ENCODE measurements at places on chromosomes 12 and 14.

DNA sequence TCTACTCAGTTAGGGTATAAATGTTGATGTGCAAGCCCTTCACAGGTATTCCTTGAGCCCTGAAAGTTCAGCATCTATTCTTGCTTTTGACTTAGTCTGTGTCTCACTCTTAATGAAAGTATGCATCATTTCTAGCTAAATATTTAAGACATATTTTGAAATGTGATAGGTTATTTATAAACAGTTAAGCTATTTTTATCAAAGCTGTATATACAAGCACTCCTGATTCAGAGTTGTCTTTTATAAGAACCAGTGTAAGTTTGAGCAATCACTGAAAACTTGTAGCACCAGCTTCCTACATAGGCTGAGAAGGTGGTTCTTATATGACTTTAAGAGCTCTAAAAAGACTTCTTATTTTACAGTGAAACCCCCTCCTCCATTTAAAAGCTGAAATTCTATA, 98.6 kb downstream of the MYF5 start:
- DNase-seq = no peak

GRCh38 chr12:31105668-31106067, 32.0 kb downstream of the DDX11 start:
- DNase-seq = no peak

DNA sequence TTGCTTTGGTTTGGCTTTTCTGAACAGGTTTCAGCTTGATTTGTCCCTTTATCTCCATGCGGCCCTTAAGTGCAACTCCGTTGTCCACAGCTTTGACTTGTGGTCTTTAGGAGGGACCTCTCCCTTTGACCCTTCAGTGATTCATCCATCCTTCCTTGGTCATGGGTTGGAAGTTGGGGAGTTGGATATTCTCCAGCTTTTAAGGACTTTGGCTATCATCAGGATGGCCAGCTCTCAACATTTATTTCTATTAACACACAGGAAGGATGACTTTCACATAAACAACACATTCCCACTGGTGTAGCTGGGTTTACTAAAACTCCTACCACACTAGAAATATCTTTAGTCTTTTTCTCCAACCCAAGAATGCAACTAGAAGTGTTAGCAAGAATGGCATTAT, 50.9 kb upstream of the E2F7 start:
- DNase-seq = no peak

DNA sequence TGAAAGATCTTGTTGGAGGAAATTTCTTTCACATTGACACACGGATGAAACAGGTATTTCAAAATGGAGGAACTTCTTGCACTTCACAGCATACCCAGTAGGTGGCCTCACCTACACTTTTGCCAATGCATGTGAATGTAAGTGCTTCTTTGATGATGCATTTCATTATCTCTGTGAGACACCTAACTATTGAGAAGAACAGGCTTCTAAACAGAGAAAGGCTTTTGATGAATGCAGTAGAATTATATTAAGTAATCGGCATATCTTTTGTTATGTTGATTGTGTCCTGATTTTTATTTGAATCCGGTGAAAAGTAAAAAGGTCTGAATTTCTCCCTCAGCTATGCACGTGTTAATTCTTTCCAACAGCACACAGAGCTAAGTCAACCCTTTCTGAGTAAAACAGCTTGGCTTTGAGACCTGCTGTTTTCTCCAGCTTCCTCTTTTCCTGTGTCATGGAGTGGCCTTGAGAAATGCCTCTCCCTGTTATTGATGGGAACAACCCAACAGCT, 399.0 kb downstream of the NAV3 start:
- DNase-seq = no peak

- no peak for DNase-seq
These were observed 27.6 kb downstream of the NCKAP5L start for GRCh38 chr12:49800421-49801140.

GRCh38 chr12:16437926-16438325, 90.5 kb downstream of the MGST1 start:
- DNase-seq = no peak

- no peak for DNase-seq
These were observed 14.4 kb downstream of the ISCU start for GRCh38 chr12:108576660-108577234.

DNA sequence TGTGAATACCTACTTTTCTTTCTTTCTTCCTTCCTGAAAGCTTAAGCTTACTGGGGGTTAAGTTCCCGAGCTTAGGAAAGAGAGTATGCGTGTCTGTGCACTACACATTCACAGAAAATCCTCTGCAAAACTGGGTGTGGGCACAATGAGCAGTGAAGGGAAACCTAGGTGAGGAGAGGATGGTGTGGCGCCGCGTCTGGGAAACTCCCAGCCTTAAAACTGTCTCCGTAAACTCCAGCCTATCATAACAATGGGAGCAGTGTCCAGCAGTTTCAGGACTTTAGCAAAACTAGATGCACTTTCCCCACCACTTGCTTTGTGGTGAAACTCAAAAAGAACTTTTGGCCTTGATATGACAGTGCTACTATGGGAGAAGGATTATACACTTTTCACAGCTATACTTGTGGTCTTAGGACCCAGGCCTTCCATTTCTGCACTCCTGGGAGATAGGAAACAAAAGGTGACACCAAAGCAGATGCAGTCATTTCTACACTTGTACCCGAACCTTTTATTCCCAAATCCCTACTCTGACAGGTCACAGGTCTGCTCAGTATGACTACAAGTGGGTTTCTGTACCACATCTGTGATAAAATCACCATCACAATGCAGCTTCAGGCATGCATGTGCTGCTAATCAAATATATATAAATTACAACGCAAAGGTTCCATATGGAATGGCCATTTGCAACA, 10.4 kb downstream of the AKAP5 start:
- no peak for DNase-seq

DNA sequence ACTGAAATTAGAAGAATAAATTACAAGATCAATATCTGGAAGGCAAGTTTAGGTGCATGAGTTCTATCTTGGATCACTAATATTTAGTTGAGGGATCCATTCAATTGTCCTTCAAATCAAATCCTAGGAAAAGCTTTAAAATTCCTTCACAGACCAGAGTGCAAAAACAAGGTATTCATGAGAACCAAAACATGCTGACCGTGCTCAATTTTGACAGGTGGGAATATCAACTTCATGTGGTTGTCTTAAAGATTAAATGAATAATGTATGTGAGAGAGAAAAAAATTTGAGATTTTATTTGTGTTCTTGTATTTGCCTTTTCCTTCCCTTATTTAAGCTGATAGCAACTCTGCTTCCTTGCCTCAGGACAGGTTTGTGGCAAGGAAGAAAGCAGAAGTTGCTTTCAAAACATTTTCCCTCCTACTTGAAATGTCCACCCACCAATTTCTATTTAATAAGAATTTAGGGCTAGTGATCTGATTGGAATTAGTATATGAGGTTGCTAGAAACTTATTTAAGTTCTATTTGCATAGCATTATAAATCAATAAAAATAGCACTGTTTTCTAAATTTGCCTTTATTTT, 4.9 kb upstream of the PPP1R12A start:
- no peak for DNase-seq

DNA sequence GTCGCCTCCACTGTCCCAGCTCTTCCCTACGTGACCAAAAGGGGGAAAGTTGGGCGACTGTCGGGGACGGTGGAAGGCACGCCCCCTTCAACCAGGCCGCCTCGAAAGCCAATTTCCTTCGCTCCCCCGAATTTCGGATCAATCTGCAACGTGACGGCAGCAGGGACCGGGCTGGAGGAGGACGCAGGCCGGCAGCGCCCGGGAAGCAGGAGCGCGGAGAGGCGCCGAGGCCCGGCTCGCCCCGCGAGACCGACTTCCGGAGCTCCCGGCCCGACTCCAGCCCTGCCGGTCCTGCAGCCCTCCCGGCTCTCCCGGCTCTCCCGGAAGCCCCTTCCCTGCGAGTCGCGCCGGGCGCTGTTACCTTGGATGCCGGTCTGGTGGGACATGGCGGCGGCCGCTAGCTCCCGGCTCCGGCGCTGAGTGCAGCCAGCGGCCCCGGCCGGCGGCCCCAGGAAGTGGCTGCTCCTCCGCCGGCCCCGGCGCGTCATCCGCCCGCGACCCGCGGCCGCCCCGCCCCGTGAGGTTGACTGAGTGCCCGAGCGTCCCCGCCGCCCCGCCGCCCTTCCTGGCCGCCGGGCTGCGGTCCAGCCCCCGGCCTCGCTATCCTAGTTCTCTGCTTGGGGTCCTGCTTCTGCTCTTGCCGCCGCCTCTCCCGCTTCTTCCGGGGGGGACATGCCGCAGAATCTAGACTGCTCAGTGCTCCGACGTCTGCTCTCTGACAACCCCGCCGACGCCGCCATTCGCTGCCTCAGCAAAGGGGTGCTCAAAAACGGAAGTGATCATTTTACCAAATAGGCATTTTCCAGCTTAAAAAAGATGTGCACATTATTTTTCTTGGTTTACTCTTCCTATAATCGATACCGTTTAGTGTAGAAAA, at the start of gene TWF1:
TWF1 (minus strand) TSS at position 458 of the 877 bp plus-strand sequence; CDS start at position 386, 72 bp downstream.
- peak; percentile 75 for DNase-seq

DNA sequence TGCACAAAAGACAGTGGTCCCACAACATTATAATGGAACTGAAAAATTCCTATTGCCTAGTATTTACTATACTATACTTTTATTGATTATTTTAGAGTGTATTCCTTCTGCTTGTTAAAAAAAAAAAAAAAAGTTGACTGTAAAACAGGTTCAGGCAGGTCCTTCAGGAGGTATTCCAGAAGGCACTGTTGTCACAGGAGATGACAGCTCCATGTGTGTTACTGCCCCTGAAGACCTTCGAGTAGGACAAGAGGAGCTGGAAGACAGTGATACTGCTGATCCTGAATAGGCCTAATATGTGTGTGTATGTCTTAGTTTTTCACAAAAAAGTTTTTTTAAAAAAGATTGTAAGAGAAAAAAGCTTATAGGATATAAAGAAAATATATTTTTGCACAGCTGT, 12.3 kb downstream of the UBE2N start:
- DNase-seq = no peak

DNA sequence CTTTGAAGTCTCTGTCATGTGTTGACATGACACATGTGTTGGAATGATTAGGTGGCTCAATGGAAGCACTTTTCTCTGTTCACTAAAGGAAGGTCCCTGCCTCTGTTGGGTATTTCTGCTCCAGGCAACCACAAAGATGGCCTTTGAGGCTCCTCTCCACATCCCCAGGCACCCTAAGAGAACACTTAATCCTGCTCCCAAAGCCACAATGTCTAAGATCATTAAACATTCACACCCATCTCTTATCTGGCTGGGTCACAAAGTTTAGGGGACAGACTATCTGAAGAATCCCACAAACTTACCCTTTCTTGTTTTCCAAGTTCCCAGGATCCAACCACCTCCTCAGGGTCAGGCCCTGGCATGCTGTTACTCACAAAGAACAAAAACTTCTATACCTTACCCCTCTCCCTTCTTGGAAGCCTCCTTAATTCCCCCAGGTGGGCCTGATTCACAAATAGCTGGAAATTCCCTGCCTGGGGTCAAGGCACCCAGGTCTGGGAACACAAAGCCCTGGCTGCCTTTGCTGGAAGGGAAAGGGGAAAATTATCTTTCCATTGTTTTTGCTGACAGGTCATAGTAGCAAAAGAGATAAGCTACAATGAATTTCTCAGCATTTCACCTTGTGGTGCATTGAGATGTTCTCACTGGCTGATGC, 333.7 kb downstream of the PCNX1 start:
- no peak for DNase-seq

DNA sequence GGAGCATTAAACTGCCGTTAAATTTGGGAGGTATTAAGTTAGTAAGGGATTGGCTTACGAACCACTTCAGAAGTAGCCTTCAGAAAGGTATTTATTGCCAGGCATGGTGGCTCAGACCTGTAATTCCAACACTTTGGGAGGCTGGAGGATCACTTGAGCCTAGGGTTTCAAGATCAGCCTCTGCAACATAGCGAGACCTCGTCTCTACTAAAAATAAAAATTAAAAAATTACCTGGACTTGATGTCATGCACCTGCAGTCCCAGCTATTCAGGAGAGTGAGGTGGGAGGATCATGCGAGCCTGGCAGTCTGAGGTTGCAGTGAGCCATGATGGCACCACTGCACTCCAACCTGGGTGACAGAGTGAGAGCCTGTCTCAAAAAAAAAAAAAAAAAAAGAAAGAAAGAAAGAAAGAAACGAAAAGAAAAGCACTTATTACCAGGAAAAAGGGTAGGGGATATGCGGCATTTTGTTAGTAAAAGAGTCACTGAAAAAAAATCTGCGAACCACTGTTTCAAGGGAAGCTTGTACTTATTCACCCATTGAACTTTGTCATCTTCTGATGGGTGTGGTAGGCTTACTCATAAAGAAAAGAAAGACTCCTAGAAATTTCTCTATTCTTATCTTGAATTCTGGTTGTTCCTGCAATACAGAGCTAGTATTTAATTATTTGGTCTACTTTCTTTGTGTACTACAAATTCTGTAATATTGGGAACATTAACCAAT, 33.6 kb upstream of the PLEKHA5 start:
- no peak for DNase-seq

DNA sequence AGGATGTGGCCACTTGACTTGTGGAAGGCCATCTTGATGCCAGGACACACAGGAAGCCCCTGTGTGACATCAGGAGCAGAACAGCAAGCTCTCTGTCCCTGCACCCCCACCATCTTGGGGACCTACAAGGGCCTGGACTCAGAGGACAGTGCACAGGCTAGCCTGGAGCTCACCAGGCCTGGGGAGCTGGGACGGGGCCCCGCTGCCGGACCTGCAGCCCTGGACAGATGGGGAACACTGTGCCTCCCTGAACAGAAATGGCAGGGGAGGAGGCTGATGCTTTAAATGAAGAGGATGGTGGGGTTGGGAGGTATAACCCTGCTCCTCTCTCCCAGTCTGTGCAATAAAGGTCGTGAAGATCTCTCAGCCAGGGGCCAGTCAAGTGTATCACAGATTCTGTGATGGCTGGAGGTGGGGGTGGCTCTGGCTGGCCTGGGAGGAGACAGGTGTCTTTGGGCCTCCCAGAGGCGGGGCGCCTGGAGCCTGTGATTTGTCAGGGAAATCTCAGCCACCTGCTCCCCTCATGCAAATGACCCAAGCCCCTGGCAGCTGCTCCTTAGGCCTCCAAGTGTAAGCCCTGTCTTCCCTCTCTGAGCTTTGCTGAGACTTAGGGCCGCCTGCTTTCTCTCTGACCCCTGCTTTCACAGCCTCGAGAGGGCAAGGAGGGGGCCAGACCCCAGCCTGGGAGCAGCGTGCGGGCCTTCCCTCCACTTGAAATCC, 1.1 kb upstream of the GNB3 start:
- no peak for DNase-seq

GRCh38 chr12:121709478-121709961, 3.0 kb upstream of the TMEM120B start:
- no peak for DNase-seq

DNA sequence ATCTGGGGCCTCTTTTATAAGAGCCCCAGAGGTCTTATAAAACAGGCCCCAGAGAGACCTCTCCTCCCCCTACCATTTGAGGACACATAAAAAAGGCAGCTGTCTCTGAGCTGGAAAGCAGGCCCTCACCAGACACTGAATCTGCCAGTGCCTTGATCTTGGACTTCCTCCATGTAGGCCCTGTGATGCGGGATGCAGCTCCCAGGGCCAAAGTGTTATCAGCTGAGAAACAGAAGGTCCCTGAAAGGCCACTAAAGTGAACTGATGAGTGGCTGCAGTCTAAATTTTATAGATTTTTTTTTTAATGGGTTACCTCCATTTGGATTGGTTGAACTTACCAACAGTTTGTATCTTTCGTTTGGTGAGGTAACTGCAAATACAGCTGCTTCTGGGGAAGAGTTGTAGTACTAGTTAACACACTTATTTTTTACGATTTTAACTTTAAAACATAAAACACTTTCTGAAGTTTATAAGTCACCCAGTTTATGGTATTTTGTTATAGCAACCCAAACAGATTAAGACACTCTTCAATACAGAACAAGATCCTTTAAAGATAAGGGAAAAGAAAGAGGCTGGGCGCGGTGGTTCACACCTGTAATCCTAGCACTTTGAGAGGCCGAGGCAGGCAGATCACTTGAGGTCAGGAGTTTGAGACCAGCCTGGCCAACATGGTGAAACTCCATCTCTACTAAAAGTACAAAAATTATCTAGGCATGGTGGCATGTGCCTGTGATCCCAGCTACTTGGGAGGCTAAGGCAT, 5.6 kb upstream of the GUCY2C start:
- no peak for DNase-seq
